Left colon (tissue), 2 donors: ENCODE measurements at places on chromosomes 7 and 10. TPM values are rescaled to one million over a fixed set of nuclear protein-coding genes. Genes with fewer than 3 reads are reported as not detected.

- DNase-seq: no peak
Measured at GRCh38 chr7:55405856-55406541, 40.9 kb downstream of the LANCL2 start.

Gene CCDC136
- total RNA-seq: 1.5 TPM

- DNase-seq: no peak
Measured at GRCh38 chr7:38000272-38000671, 79.8 kb downstream of the EPDR1 start.

Gene POLR2J3
- total RNA-seq: 27.1 TPM

DNA sequence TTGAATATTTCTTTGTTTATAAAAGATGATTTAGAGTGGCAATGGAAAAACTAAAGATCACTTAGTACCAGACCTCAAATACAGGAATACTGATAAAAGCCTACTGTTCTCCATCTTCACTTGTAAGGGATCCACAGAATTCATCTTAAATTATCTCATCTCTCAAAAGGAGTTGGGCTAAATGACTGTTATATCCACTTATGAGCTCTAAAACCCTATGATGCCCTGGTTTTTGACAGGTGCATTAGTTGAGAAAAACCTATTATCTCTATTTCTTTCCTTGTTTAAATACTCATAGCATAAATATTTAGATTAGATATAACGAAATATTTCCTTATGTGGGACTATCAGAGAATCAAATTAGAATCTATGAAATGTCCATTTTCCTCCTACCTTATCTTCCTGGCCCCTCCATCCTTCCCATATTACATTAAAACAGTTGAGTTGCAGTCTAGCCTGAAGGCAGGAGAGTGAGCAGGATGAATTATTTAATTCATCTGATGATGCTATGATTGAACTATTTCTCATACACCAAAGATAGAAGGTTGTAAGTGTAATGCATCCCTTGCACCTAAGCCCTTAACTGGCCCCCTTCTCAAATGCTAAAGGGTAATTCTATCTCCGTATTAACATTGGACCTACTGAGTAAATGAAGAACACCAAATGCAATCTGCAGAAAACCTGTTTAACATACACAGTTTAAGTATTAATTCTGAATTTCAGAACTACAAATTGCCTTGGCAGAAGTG is 29.7 kb downstream of the PPP3CB start:
- DNase-seq: no peak

Gene PTPRZ1
- total RNA-seq: 1.1 TPM

Gene GSAP
- 8.0 TPM for total RNA-seq

Gene CCNY
- total RNA-seq: 51.6 TPM

GRCh38 chr7:22709857-22710256 is 17.1 kb upstream of the IL6 start:
- no peak for DNase-seq

DNA sequence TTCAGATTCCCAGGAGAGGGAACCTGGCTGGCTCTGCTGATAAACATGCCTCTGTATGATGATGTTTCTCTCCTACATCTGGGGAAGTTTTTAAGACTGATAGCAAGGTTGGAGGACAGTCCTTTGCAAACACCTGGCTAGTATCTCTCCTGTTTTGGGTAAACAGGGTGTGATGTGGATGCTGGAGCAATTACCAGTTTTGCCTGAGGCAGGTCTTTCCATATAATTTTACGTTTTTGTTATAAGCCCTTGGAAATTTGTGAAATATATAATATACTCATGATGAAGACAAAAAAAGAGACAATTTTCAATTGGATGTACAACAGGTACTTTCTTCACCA is 138.6 kb downstream of the ADAM22 start:
- DNase-seq: no peak

GRCh38 chr7:33503736-33504135 is 374.4 kb downstream of the BBS9 start:
- DNase-seq: no peak

DNA sequence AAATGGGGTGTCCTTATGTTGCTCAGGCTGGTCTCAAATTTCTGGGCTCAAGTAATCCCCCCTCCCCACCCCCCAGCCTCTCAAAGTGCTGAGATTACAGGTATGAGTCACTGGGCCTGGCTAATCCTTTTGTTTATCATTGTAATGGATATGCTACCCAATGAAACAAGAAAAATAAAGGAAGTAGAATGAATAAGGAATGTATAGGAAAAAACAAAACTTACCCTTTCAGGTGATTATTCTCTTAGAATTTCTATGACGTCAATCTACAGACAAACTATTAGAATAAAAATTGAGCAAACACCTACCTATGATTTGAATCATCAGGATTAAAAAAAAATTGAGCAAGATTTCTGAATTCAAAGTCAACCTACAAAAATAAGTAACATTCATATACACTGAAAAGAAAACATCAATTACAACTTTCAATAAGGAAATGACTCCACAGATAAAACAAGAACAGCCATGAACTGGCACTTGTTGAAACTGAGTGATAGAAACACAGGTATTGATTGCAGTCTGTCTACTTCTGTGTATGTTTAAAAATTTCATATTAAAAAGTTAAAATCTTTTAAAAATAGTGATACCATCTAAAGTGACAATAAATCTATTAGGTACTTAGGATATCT is 12.2 kb downstream of the ADAM12 start:
- no peak for DNase-seq

GRCh38 chr10:17001961-17002749 is 127.5 kb downstream of the CUBN start:
- no peak for DNase-seq

DNA sequence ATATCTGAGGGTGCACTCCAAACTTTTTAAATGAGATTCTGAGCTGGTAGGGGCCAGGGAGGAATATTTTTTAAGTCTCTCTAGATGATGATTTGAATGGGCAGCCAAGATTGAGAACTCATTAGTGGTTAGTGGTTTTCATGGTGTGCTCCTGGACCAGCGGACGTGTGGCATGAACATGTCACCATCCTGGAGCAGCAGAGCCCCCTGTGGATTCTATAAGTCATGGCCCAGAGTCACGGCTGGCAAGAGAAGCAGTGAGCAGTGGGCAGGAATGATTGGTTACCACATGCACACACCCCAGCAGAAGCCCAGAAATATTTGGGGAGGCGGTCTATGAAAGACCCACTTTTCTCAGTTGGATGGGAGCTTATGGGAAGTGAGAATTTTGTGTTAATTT is 21.2 kb upstream of the UCN3 start:
- DNase-seq: no peak

DNA sequence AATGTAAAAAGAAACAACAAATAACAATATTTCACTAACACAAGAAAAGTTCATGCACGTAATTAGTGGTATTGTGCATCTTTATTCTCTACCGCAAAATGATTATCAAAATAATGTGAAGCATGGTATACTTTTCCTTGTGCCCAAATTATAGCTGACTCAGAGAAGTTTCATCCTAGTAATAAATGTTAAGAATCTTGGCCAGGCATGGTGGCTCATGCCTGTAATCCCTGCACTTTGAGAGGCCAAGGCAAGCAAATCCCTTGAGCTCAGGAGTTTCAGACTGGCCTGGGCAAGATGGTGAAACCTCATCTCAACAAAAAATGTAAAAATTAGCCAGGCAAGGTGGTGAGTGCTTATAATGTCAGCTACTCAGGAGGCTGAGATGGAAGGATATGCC is 105.0 kb downstream of the KMT2C start:
- DNase-seq: no peak

- DNase-seq: no peak
Measured at GRCh38 chr7:84876061-84876821, 310.6 kb downstream of the SEMA3D start.

Gene LYZL2
- total RNA-seq: not detected

DNA sequence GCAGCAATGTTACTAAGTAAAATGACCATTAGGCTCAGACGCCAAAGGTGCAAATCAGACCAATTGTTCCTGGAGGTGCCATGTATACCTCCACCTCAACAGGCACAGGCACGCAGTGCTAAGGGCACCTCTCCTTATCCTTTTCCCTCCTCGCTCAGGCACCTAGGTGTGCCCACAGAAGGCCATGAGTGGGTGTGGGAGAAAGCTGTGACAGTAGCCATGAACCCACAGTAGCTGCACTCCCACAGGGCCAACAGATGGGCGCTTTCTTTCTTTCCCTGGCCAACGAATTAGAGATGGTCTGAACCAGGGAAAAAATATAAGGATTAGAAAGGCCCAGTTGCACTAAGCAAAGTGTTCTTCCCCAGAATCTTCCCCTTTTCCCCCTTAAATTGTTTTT is 15.5 kb upstream of the TNS3 start:
- DNase-seq: no peak

DNA sequence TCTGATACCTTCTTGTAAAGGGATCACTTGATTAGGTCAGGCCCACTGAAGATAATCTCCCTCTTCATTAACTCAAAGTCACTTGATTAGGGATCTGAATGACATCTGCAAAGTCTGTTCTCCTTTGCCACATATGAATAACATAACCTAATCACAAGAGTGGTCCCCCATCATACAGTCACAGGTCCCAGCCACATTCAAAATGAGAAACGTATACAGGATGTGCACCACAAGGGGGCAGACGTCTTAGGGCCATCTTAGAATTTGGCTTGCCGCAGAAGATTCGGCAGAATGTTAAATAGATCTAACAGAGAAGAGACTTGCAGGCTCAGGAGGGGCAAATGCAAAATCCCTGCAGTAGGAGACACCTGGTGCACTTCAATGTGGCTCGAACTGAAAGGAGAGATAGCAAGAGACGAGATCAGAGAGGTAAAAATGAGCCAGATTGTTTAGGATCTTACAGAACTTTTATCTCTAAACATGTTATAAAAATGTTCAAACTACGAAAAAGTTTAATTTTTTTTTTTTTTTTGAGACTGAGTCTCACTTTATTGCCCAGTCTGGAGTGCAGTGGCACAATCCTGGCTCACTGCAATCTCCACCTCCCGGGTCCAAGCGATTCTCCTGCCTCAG is 10.4 kb upstream of the SMC3 start:
- DNase-seq: peak; percentile 65

Gene ZNF239
- 1.6 TPM for total RNA-seq

- DNase-seq: no peak
Measured at GRCh38 chr7:157087646-157088045, 51.1 kb upstream of the UBE3C start.

Gene TRIM74
- 0.58 TPM for total RNA-seq

GRCh38 chr7:46389146-46389545 is 468.1 kb upstream of the IGFBP3 start:
- DNase-seq: no peak

DNA sequence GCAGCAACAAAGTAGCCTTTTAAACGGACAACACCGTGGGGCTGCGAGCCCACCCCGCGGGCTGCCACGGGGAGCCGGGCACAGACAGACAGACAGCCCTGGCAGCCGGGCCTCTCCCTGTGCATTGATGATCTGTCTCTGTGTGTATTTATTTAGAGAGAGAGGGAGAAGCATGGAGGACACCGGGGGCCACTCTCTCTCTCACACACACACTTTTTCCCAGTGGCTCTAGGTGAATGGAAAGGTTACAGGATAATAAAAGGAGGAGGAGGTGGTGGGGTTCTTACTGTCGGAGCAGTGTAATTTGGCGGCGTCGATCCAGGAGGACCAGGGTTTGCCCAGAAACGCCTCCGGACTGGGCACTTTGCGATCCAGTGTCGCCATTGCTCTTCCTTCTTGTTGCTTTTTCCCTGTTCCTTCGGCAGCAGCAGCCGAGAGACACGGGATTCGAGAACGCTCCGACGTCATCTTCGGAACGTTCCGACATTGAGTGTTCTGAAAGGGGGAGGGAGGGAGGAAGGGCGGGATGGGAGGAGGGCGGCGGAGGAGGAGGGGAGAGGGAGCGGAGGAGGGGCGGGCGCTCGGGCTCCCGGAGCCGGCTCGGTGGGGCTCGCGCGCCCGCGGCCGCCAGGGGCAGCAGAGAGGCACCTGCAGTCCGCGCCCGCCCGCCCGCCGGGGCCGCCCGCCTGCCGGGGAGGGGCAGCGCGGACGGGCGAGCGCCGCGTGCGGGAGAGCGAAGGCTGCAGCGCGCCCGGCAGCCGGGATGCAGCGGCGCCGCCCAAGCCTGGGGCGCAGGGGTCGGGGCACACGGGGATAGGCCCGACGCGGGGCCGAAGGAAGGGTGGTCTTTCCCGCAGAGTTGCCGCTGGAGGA is at the start of gene ATXN7L1:
TSS of gene ATXN7L1 (minus strand) at position 509 of the 873 bp plus-strand sequence. CDS start at position 468, 41 bp downstream.
- peak; percentile 94 for DNase-seq

GRCh38 chr7:26853788-26854393 is 10.5 kb downstream of the SKAP2 start:
- DNase-seq: no peak

Gene TYW1B
- 2.2 TPM for total RNA-seq

DNA sequence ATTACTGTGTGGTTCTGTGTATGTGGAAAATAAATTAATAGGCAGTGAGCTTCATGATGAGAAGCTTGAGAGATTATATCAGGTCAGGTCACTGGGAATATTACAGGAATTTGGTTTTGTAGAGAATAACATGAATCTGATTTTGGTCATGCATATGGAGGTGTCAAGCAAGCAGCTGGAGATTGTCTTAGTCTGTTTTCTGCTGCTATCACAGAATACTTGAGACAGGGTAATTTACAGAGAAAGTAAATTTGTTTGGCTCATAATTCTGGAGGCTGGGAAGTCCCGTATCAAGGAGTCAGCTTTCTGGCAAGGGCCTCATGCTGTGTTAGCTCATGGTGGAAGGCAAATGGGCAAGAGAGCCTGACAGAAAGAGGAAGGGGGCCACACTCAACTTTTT is 120.7 kb upstream of the FAM3C start:
- no peak for DNase-seq

DNA sequence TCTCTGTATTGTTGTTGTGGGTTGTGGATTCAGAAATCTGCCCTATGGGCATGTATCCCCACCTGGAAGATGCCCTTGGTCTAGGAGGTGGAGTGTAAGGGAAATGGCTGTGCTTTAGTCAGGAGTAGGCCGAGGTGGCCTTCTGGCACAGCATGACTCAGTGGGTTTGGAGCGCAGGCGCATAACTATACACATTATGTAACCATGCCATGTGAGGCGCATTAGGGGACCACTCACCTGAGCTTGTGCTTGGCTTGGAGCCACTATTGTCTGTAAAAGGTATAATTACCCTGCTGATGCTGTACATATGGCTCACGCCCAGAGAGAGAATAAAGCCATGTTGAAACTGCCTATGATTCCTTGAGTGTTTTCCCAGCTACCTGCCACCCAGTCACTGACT is 20.6 kb upstream of the ADAMTS14 start:
- no peak for DNase-seq
